ENCODE measurements at places on chromosomes 2 and 18.

DNA sequence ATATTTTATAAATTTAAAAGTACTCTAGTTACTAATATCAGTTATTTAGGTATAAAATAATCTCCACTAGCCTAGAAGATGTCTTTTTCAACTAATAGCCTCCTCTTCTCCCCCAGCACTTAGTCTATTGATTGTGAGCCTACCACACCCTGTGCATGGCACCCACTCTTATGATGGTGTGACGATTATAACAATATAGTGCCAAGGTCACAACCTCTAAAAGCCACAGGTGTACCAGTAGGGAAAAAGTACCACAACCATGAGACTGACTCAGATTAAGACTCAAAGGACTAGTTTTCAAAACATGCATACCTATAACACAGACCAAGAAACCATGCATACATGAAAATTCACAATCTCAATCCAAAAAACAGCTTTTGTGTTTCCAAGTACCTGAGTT is 27.6 kb downstream of the THADA start:
- no peak for DNase-seq

DNA sequence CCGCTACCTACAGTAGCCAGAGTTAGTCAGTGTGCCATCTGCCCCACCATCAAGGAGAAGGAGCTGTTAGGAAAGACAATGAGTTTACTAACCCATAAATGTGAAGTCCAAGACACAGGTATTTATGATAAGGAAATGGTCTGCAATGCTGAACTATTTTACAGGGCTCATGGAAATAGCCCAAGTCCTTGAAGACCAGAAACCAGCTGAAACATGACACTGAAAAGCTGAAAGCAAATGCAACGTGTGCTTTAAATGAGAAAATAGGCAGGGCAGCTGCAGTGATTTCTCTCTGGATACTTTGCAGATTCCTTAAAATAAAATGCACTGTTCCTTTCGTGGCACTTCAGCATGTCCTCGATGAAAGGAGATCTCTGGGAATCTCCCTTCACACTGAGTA is 256.4 kb upstream of the TCF4 start:
- no peak for DNase-seq

DNA sequence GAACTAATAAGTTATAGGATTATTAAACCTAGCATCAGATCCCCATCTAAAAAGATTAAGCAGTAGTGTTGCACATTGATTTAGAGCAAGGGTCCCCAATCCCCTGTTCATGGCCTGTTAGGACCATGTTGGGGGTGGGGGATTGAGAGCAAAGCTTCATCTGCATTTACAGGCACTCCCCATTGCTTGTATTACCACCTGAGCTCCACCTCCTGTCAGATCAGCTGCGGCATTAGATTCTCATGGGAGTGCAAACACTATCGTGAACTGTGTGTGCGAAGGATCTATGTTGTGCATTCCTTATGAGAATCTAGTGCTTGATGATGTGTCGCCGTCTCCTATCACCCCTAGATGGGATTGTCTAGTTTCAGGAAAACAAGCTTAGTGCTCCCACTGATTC is 18.4 kb upstream of the PSD4 start:
- no peak for DNase-seq

- no peak for DNase-seq
Observed at GRCh38 chr2:109707281-109708147, 86.6 kb upstream of the RGPD5 start.

- DNase-seq: peak; percentile 67
Observed at GRCh38 chr2:101692041-101692440, 5.5 kb upstream of the MAP4K4 start.

DNA sequence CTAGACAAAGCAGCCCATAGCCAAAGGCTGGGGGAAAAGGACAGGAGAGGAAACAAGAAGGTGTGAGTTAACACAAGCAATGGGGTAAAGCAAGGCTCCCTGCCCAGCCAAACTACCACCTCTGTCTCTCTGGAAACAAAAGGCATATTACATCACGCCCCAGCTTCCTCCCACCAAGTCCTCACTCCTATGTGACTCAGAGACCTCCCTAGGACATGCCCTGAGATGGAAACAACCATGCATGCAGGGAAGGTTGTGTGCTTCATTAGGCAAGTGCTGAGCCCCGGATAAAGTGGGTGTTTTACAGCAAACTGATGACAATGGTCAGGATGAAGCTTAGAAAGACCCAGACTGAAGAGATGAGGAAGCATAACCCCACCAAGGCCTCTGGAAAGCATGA is 9.0 kb upstream of the ATRAID start:
- peak; percentile 87 for DNase-seq

- DNase-seq: no peak
Observed at GRCh38 chr2:47359375-47359868, 43.5 kb upstream of the MSH2 start.

GRCh38 chr2:27952070-27952469 is 61.5 kb downstream of the BABAM2 start:
- no peak for DNase-seq
